ENCODE measurements at places on chromosomes 3 and 15. TPM values are rescaled to one million over a fixed set of nuclear protein-coding genes. Genes with fewer than 3 reads are reported as not detected.

- DNase-seq: no peak
Observed at GRCh38 chr3:112409041-112409440, 76.1 kb downstream of the CD200 start.

The LTK gene
- 1.5 TPM for total RNA-seq

GRCh38 chr3:149215515-149215914 lies 6.1 kb downstream of the CP start:
- no peak for DNase-seq

GRCh38 chr15:65106011-65106590 lies 8.9 kb downstream of the UBAP1L start:
- no peak for DNase-seq

DNA sequence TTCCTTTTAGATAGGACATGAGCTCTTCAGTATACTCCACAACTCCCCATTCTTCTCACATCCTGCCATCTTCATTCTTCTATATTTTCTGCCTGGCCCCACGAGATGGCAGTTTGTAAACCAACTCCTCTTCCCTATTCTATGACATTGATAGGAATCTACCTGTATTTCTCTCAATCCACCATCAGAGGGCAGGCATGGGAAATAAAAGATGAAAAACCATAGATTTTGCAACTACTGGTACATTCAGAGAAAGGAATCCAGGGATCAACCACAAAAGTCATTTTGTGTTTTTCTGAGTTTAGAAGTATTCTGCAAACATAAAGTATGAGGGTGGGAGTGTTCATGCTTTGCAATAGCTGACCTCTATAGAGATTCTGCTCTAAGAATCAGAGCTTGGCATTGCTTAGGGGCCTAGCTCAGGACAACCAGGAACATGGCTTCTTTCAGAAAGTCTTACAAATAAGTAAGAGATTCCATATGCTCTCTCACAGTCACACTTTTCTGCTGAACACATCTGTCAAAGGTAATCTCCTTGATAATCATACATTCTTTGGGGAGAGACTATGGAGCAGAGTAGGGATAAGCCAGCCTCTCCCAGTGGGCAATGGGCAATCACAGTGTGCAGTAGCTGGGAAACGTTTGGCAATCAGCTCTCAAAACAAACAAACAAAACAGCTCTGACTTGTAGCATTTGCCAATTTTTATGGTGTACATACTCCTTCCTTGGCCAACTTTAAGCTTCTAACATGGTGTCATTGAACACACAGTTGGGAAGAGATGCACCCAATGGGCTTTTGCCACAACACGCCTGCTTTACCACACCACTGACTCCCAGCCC lies 43.1 kb upstream of the SLC25A36 start:
- DNase-seq: no peak

GRCh38 chr3:144407335-144407734 lies 435.7 kb downstream of the DIPK2A start:
- no peak for DNase-seq

DNA sequence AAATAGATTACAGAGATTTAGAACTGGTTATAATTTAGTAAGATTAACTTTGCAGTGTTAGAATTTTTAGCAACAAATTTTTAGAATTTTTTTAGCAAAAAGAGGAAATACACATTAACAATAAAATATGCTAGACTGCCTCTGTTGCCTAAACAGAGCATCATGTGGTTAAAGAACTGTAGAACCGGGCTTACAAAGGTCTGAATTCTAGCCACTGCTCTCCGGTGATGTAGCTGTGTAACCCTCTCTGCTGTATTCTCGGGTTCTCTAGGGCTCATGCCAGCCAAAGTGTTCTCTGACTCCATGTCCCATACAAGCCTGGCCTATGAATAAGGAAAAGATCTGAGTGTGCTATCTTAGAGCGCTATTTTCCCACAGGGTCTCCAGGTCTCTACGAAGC lies 2.9 kb upstream of the P2RY12 start:
- no peak for DNase-seq

GRCh38 chr3:153339065-153339464 lies 177.0 kb downstream of the RAP2B start:
- no peak for DNase-seq

DNA sequence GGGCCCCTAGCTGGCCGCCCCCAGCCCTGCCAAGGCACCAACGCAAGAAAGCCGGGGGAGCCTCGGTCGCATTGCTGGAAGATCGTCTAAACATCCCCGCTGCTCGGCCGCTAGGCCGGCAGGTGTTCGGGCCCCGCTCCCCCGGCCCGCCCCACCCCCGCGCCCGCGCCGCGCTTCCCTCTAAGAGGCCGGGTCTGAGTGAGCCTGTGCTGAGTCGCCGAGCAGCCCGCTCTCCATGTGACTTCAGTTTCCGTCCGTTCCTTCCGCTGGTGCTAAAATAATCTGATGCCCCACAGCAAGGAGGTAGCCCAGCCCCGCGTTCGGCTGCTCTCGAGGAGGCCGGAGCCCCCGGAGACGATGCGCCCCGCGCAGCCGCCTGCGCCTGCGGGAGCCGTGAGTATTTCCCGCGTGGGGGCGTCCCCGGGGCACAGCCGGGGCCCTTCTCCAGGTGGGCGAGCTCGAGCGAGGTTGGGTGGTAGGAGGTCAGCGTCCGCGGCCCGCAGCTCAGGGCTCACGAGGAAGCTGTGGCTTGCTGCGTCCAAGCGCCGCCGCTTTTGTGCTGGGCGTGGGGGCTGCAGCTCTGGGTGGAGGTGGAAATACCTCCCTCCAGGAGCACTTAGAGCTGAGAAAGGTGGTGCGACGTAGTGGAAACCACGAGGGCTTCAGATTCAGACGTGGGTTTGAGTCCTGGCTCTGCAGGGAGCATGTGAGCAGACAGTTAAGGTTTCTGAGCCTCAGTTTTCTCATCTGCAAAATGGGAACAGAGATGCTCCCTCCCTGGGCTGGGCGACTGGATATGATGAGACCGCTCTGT lies at the start of gene NRROS:
Gene NRROS, plus strand, starts transcription at position 212 of the 814 bp plus-strand sequence. CDS start 14,846 bp downstream, outside the sequence.
- DNase-seq: no peak

The TMEM212 gene
- not detected for total RNA-seq

DNA sequence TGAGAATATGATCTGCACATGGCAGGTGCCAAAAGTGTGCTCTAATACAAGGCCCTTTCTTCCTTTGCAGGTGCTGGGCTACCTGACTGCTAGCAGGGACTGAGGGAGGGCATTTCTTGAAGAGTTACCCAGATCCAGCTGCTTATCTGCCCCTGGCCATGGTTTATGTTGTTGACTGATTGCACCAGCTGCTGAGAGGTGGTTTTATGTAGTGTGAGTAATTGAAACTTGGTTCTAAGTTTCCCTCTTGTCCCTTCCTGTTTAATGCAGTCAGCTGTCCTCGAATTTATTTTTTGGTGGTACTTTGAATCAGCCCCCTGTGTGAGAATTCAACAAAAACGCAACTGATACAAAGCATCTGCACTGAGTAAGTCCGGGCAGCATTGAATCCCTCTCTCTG lies 288.3 kb upstream of the C2CD4B start:
- DNase-seq: no peak

The HSPBAP1 gene
- 9.8 TPM for total RNA-seq

- no peak for DNase-seq
Observed at GRCh38 chr3:111764645-111765091, 94.4 kb upstream of the PHLDB2 start.

The HCN4 gene
- total RNA-seq: 0.25 TPM

DNA sequence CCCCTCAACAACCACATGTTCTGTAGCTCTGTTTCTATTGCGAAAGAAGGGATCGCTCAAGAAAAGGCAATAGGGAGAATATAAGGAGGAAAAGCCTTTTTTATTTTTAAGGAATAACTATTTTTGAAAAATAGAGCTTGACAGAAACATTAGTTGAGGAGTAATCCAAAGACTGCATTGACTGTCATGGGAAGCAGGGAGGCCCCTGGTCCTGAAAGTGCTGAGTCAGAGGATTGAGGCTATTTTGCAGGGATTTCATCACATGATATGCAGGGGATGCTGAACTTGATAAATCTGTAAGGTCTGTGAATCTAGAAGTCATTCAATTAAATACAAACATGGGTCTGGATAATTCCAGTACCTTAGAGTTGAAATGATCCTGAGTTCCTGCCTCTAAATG lies 92.0 kb downstream of the MTHFS start:
- DNase-seq: no peak

The RLBP1 gene
- total RNA-seq: not detected

DNA sequence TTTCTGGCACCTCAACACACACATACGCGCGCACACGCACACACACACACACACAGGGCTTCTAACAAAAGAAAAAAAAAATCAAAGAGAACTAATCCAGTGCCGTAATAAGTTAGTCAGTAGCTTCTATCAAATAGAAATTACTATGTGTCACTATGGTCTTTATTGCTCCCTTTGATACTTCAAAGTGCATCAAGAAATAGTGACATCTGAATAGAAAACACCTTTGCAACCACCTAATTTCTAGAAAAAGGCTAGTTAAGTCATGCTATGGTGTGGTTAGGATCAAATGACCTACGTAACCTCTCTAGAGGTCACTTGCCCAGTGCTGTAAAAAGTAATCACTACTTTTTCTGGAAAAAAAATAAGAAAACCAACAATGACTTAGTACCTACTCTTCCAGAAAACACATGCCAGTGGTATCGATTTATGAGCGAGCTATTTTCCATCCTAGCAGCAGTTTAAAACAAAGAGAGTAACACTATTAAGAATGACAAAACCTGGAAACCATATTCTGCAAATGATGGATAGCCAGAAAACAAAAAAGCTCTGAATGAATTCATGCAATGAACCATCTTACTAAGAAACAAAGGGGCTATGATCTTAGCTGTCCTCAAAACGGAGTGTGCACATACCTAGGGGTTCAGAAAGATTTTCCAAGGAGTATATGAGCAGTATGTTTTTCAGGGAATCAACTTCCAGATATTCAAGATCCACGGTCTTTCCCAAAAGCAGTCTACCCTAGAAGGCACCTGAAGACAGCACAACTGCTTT lies 6.8 kb downstream of the AVEN start:
- DNase-seq: no peak

The MYL3 gene
- not detected for total RNA-seq

- no peak for DNase-seq
Observed at GRCh38 chr3:12369598-12369997, 80.7 kb downstream of the PPARG start.

- DNase-seq: no peak
Observed at GRCh38 chr3:171556148-171556547, 95.9 kb upstream of the TNIK start.

DNA sequence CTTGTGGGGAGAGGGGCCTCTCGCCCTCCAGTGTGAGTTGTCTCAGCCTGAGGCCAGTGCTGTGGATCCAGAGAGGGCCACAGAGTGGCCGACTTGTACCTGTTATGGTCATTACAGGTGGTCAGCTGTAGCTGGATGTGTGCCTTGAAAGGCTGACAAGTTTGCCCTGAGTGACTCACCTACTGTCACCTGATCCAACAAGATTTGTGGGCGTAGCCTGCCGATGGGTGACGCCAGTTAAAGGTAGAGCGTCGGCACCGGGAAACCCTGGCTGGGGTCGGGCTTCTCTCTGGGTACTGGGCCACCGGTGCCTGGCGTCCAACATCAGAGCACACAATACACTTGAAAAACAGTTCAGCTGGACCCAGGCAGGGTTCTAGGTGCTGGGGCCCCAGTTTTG lies 2.8 kb upstream of the ISG20 start:
- DNase-seq: no peak

The NRROS gene
- total RNA-seq: 5.4 TPM

GRCh38 chr15:69561071-69561784 lies 108.6 kb downstream of the RPLP1 start:
- no peak for DNase-seq

GRCh38 chr3:194852831-194853508 lies 167.3 kb downstream of the FAM43A start:
- DNase-seq: no peak

The MUC20 gene
- total RNA-seq: 23.8 TPM

DNA sequence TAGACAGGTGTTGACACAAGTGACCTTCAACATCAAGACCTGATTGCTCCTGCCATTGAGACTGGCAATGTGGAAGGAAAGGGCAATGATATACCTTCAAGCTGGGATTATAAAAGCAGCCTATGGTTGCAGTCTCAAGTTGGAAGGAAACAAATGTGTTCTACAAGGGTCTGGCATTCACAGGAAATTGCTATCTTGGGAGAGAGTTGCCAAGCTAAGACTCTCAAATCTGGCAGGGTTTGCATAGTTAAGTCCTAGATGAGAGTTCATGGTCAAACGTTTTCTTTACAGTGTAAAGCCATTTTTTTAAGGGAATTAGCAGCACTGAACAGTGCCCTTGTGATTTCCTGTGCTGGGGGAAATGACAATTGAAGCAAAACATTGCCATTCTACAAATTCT lies 546.9 kb upstream of the CFAP20DC start:
- DNase-seq: no peak

The MAP6D1 gene
- not detected for total RNA-seq

DNA sequence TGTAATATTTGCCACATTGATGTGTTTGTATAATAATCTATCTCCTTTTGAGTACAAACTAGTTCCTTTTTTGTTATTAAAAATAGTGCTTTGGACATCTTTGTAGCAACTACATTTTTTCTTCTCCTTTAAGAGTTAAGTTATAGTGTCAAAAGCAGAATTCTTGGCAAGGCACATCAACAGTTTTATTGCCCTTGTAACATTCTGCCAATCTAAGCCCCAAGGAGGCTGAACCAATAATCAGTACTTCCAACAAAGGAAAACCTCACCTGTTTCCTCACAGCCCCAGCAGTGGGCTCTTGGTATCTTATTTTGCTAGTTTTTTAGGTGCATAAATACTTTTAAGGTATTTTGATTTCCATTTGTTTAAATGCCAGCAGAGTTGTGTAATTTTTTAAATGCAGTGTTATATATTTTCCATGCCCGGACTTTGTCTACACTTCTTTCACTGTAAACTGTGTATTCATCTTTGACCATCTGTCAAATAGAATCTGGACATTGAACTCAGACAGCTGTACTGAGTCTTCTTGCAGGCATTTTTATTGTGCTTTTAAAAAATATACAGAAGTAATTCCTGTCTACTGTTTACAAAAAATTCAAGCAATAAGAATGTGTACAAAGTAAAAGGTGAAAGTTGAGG lies 101.0 kb downstream of the MYLK start:
- DNase-seq: no peak

GRCh38 chr15:66186049-66186825 lies 67.3 kb downstream of the MEGF11 start:
- no peak for DNase-seq

The ACSBG1 gene
- total RNA-seq: 3.4 TPM

The SPSB4 gene
- 0.98 TPM for total RNA-seq

GRCh38 chr3:51974277-51974962 lies 444 bp upstream of the ABHD14A start:
- DNase-seq: no peak

GRCh38 chr3:10178892-10179291 lies 14.2 kb downstream of the IRAK2 start:
- DNase-seq: no peak

DNA sequence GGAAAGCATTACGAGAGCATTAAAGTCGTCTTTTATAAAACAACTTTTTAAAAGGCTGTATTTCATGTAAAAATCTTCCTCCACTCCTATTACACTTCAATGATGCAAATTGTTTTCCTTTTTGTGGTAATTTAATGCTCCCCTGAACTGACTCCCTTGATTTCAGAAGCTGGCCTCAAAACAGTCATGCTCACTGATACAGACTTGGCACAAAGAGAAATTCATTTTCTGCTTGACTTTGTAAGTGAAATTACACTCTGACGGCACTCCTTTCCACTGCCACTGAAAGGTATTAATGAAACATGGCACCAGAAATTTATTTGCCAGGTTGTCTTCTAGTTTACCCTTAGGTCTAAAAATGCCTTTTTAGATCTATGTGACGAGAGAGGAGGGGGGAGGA lies 215.5 kb downstream of the LRRC3B start:
- no peak for DNase-seq

GRCh38 chr3:14346191-14346590 lies 56.2 kb upstream of the SLC6A6 start:
- no peak for DNase-seq

- DNase-seq: no peak
Observed at GRCh38 chr3:130779031-130779430, 32.4 kb upstream of the PIK3R4 start.
